ENCODE measurements at places on chromosomes 7 and 10. TPM values are rescaled to one million over a fixed set of nuclear protein-coding genes. Genes with fewer than 3 reads are reported as not detected.

The ADRA2A gene
- 4.9 TPM for total RNA-seq

The GPR15LG gene
- not detected for total RNA-seq

The PRKAR2B gene
- total RNA-seq = 45.9 TPM

The SYT15 gene
- 2.5 TPM for total RNA-seq

The FFAR4 gene
- not detected for total RNA-seq

The RGR gene
- 38.2 TPM for total RNA-seq

The HHEX gene
- total RNA-seq = 2.9 TPM

The OR2A5 gene
- total RNA-seq = not detected

The C10orf71 gene
- 2.1 TPM for total RNA-seq

The HSPA12A gene
- 35.0 TPM for total RNA-seq

The TMEM176B gene
- 30.5 TPM for total RNA-seq

The EIF4EBP2 gene
- total RNA-seq = 73.8 TPM

The LRRC4 gene
- total RNA-seq = 4.6 TPM

The SPAM1 gene
- total RNA-seq = not detected

The FAM24A gene
- not detected for total RNA-seq

The MYOF gene
- total RNA-seq = 59.4 TPM

The HIP1 gene
- total RNA-seq = 42.2 TPM

The ASAH2B gene
- 6.3 TPM for total RNA-seq

The APBB1IP gene
- total RNA-seq = 2.9 TPM

The GRID1 gene
- 10.0 TPM for total RNA-seq

The IDI2 gene
- total RNA-seq = not detected

The KCNMA1 gene
- 114 TPM for total RNA-seq

The ABCB1 gene
- total RNA-seq = 8.0 TPM

The FKBP9 gene
- total RNA-seq = 134 TPM

The SHH gene
- total RNA-seq = 0.33 TPM

The PAPOLB gene
- 1.5 TPM for total RNA-seq

The DNAJC12 gene
- 7.9 TPM for total RNA-seq

The TFPI2 gene
- 57.5 TPM for total RNA-seq

The ZC3HAV1 gene
- total RNA-seq = 23.1 TPM

The SCIN gene
- total RNA-seq = 3.4 TPM

The NET1 gene
- total RNA-seq = 127 TPM

The RADIL gene
- total RNA-seq = 7.8 TPM

The MYOZ1 gene
- total RNA-seq = 18.0 TPM

The AKR1C8 gene
- 0.27 TPM for total RNA-seq

The VSTM2A gene
- total RNA-seq = 27.3 TPM

The EVX1 gene
- total RNA-seq = not detected

The CADPS2 gene
- total RNA-seq = 29.2 TPM

The INPP5A gene
- 51.6 TPM for total RNA-seq

The VWDE gene
- 1.4 TPM for total RNA-seq

The GATA3 gene
- total RNA-seq = 1.6 TPM

The LRIT1 gene
- total RNA-seq = 51.8 TPM

The ASB10 gene
- total RNA-seq = 0.44 TPM

The NPSR1 gene
- 0.99 TPM for total RNA-seq

The WDR86 gene
- 19.7 TPM for total RNA-seq

The H2BK1 gene
- not detected for total RNA-seq

The ZNF853 gene
- total RNA-seq = 20.7 TPM
